Heart left ventricle (tissue), 16 donors: ENCODE measurements at places on chromosomes 3 and 15. TPM values are rescaled to one million over a fixed set of nuclear protein-coding genes. Genes with fewer than 3 reads are reported as not detected.

Gene CLSTN2
- polyA plus RNA-seq: 0.69 TPM

Gene XCR1
- polyA plus RNA-seq: 0.03 TPM

Gene SMCO1
- 2.6 TPM for polyA plus RNA-seq

Gene FBXW12
- not detected for polyA plus RNA-seq

Gene TASOR
- polyA plus RNA-seq: 9.1 TPM
